ENCODE measurements at places on chromosomes 13 and 19. TPM values are rescaled to one million over a fixed set of nuclear protein-coding genes. Genes with fewer than 3 reads are reported as not detected.

GRCh38 chr19:47021536-47022139 is 2.0 kb downstream of the NPAS1 start:
- no peak for DNase-seq

DNA sequence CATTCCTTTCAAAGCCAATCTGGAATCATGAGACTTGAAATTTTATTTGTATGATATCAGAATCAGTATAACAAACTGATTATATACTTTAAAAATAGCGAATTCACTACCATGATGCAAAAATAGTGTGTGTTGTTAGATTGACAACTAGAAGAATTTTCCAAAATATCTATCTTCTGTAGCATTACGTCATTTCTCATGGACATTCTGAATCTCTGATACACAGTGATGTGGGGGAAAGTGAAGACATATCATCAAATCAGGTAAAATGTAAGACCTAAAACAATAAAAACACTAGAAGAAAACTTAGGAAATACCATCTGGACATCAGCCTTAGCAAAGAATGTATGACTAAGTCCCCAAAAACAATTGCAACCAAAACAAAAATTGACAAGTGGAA is 1292.0 kb upstream of the PCDH9 start:
- no peak for DNase-seq

DNA sequence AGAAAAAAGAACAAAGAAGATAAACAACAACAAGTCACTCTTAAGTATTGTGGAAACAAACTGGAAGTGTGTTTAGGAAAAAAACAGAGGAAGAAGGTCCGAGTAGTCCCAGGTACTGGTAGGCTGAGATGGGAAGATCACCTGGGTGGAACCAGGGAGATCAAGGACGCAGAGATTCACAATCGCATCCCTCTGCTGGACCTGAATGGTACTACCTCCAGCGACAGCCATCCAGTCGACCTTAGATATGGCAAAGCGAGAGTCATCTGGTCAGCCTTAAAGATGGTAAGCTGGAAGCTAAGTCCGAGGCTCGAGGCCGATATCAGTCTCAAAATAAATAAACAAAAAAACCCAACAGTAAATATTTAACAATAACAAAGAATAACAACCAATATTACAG is 44.9 kb upstream of the ZNF91 start:
- no peak for DNase-seq

GRCh38 chr13:102771298-102772041 is 2.1 kb downstream of the TEX30 start:
- DNase-seq, result no peak

DNA sequence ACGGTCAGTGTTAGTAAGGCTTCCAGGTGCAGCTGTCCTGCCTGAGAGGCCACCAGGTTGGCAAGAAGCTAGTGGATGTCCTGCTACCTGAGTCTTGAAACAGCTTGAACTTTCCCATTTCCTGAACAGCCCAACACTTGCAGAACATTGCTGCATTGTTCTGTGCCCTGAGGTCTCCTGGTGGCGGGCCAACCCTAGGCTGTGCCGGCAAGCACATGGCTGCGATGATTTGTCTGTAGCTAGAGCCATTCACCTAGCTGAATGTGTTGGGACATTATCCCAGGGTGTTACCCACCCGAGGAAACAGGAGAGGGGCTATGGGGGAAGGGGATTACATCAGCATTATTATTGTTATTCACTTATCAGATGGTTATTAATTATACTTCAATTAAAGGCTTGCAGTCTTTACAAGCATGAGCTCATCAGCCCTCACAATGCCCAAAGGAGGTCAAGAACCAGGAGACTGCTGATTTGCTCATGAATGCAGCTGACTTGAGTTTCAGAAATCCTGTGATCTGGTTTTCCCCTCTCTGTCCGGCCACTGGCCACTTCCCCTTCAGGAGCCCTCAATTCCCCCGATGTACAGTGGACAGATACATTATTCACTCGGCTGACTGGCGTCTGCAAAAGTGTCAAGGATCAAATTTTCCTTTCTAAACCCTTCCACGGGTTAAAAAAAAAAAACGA is 187.6 kb upstream of the TSC22D1 start:
- DNase-seq, result no peak

- no peak for DNase-seq
Observed at GRCh38 chr19:7926021-7926726, at the start of gene CTXN1. TSS of gene CTXN1 (minus strand) at chr19:7926135. CDS start at chr19:7925538, 597 bp downstream.

DNA sequence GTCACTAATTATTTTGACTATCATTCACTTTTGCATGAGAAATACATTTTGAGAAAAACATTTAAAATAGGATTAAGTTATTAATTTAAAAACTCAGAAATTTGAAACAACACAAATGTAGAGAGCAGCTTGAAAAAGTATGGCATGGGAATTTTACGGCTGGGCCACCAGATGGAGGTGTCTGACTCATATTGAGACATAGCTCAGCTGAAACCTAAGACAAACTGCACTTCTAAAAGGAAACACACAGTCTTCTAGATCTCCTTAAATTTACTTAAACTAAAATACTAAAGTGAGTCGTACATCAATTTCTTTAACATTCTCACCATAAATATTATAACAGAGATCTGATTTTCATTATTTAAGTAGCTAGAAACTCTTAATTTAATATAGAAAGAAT is 41.9 kb upstream of the POSTN start:
- DNase-seq, result peak; percentile 32

DNA sequence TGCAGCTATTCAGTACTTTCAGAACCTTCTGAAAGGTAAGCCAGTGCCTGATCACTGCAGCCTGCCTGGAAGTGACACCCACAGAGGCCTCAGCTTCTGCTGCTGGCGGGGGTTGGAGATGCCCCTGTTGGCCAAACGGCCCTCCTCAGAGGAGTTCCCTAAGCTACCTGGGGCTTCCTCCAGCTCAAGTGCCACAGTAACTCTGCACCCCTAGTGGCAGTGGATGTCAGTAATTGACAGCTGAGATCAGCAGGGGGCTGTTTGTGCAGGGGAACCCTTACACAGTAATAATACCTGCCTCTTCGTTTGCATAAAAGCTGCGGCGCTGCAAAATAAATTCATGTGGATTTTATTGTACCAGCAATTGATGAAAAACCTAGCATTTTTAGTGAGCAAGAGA is 28.9 kb downstream of the TDRD12 start:
- DNase-seq, result no peak

DNA sequence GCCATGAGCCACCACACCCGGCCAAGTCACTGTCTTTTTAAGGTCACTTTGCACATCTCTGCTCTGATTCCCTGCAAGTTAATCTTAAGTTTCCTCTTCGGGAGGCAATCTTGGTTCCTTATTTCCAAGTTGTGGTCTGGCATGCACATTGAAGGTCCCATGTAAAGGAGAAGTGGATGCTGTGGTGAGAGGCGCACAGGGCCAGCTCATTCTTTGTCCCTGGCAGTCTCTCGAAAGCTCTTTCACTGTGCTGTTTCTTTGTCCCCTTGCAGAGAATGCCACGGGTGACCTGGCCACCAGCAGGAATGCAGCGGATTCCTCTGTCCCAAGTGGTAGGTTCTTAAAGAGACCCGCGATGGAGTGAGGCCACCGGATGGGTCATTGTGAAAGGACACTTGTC is 16.4 kb upstream of the C19orf33 start:
- DNase-seq, result no peak

DNA sequence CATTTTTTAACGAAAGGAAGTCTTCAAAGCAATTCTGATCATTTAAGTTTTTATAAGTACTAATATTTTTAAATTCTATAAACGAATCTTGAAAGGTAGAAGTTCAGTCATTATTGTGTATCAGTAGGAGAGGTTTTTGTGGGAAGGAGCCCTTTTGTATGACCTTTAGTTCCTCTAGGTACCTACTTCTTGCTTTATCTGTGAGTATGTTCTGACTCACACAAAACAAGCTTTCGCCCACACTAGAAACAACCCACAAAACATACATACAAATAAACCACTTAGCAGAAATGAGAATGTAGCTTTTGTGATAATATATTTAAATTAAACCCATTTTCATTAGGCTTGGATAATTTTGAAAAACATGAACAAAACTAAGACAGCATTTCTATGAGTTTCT is 27.8 kb downstream of the ERCC5 start:
- DNase-seq, result no peak

GRCh38 chr13:104854007-104854406 is 1681.5 kb downstream of the EFNB2 start:
- DNase-seq, result no peak

GRCh38 chr19:29442910-29443309 is 82.9 kb upstream of the VSTM2B start:
- no peak for DNase-seq

DNA sequence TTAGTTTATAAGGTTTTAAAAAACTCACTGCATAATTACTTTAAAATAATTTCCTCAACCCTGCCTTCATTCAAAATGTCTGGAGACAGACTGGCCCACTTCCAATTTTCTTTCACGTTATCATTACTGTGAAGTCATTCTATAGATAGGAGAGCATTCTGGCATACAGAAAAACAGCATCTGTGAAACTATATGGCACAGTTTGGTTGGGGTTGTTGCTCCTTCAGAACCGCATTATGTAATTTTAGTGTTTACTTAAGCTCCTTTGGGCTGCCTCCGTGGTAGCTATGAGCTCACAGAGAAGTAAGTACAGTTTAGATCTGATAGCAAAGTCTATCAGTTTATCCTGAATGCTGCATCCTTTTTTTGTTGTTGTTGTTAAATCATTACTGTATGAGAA is 104.3 kb downstream of the KCNRG start:
- DNase-seq, result no peak

DNA sequence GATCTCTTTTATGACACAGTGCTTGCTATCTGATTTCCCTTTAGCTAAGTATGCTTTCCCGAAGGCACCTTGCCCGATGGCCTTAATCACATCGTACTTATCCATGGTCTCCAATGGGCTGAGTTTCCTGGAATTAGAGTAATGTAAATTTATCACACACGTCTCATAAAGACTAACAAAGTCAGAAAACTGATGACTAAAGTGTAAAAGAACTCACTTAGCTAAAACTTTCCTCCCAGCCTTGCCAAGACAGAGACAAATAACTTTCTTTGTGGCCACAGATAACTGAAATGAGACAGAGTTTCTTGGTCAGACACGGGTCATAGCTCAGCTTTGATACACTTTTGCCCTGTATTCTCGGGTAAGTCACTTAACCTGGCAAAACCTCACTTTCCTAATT is 1.5 kb downstream of the NEK5 start:
- no peak for DNase-seq

DNA sequence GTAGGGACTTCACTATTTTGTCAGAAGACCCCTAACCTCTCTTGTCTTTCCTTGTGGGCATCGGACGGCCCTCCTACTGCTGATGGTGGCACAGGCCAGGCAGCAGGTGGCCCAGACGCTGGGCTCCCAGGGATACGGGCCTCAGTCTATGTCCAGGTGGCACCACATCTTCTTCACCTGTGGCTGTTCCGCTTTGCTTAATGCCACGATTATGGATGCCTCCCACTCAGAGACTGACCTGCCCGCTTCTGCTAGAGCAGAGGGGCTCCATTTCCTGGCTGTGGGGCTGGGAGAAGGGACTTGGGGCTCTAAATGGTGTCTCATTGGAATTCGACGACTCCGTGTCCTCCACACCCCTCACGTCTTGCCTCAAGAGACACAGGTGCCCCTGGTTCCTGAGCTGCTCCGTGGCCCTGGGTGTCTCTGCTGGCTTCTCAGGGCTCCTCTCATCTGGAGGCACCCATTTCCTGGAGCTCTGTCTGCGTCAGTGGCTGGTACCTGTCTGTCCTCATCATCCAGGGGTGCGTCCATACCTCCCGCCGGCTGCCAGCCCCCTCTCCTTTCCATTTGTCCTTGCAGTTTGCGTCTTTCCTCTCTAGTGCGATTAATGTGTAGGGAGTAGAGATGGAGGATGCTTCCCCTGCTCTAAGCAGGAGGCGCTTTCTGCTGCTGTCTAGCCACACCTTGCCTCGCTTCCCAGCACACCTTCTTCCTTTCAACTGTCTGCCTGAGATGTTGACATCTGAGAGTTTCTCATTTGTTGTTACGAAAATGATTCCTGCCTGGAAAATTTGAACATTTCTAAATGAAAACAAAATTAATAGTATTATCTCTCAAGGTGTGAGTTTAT is 63.4 kb downstream of the TEX29 start:
- DNase-seq, result no peak

- no peak for DNase-seq
Observed at GRCh38 chr13:113117911-113118260, 4.7 kb upstream of the F10 start.

DNA sequence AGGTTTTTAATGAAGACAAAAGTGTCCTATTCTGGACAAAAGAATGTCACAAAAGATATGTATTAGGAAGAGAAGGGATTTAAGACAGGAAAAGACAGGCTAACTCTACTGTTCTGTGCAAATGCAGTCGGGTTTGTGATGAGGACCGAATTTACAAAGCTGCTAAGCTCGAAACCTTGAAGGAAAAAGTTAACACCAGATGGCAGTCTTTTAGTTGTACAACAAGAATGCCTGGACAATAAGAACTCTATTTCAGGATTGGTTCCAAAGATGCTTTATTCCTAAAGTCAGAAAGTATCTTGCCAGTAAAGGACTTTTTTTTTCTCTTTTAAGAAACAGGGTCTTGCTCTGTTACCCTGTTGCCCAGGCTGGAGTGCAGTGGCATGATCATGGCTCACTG is 51.1 kb downstream of the HS6ST3 start:
- no peak for DNase-seq

GRCh38 chr13:91381371-91381770 is 17.1 kb upstream of the GPC5 start:
- DNase-seq, result no peak

DNA sequence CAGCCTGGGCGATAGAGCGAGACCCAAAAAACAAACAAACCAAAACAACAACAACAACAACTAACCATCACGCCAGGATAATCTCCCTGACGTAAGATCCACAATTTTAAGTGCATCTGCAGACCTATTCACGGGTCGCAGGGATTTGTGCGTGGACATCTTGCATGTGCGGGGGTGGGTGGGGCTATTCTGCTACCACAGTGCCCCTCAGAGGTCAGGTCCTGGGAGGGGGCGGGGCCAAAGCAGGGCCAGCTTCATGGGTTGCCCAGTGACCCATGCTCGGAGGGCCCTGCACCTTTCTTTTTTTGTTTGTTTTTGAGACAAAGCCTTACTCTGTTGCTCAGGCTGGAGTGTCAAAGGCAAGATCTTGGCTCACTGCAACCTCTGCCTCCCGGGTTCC is 2.6 kb upstream of the CDC42EP5 start:
- DNase-seq, result no peak

DNA sequence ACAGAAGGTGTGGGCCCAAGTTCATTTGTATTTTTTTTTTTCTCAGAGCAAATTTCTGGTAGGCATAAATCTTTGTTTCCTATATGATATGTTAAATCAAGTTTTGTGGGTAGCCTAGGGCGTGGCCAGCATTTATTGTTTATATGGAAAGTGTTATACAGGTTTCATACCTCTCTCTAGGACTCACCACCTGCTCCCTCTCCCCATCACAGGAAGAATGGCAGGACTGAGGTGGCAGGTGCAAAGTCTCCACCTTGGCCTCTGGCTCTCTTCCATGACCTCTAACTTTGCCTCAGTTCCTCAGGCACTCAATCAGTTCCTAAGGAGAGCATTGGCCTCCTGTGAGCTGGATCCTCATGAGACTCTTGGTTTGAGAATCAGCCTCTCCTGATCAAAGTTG is 172.3 kb upstream of the TSC22D1 start:
- DNase-seq, result no peak

The B3GNT8 gene
- 2.7 TPM for total RNA-seq

The DAND5 gene
- not detected for total RNA-seq

The KIRREL2 gene
- 1.0 TPM for total RNA-seq

The CYP4F22 gene
- total RNA-seq, result not detected

The ZNF221 gene
- 6.1 TPM for total RNA-seq

The LHB gene
- total RNA-seq, result 8.2 TPM

The GGN gene
- 0.07 TPM for total RNA-seq

The KASH5 gene
- total RNA-seq, result not detected

The ZNF888 gene
- total RNA-seq, result 4.3 TPM

The WIZ gene
- 42.7 TPM for total RNA-seq

All from kidney epithelial cell (primary cell).